ENCODE measurements at places on chromosomes 4 and X.

- DNase-seq: no peak
Observed at GRCh38 chrX:13485167-13485566, 84.2 kb upstream of the EGFL6 start.

DNA sequence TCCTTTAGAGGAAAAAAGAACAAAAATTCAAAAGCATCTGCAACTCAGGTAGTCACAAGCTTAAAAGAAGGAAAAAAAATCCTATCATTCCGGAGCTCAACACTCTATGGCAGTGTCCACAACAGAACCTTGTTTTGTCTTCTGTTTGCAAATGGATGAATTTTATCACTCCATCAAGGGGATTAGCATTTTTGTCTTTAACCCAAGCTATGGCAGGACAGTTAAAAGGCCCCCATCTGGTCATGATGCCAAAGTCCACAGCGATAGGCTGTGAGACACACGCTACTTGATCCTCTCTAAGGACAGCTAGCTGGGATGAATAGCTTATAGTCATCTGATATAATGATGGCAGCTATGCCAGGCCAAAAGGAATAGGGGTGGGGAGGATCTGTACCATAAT, 16.6 kb downstream of the AMER1 start:
- no peak for DNase-seq

GRCh38 chr4:122873821-122874593, 47.4 kb downstream of the FGF2 start:
- DNase-seq: no peak

GRCh38 chrX:153944140-153944799, at the start of gene RENBP:
RENBP (minus strand) TSS chrX:153944643; CDS start chrX:153944610, 33 bp downstream.
- no peak for DNase-seq

Data from activated T-cell treated with anti-CD3 and anti-CD28 coated beads for 48 hours (primary cell).